Putamen (tissue), 1 donor: ENCODE measurements at places on chromosomes 13 and 19.
A peak's percentile ranks its signal among the peaks of the same experiment; 100 is the strongest.

DNA sequence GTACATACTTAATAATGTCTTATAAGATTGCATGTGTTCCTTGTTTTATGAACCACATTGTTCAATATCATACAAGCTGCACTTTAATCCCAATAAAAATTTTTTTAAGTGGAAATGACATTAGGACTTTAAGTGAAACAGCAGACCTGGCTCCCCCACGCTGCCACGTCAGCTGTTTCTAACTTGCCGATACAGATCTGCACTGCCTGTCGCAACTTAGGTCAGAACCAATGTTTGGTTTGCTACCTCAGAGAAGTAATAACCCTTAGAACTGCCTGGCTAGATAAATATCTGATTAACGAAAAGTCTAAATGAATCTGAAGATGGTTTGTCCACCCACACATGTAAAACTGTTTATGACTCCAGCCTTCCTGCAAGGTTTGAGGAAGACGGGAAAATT is 327.5 kb upstream of the DACH1 start:
- DNase-seq: no peak

- no peak for DNase-seq
These were observed 100.3 kb downstream of the TM9SF2 start for GRCh38 chr13:99601535-99601934.

GRCh38 chr13:58081301-58081820 is 449.8 kb downstream of the PCDH17 start:
- no peak for DNase-seq

DNA sequence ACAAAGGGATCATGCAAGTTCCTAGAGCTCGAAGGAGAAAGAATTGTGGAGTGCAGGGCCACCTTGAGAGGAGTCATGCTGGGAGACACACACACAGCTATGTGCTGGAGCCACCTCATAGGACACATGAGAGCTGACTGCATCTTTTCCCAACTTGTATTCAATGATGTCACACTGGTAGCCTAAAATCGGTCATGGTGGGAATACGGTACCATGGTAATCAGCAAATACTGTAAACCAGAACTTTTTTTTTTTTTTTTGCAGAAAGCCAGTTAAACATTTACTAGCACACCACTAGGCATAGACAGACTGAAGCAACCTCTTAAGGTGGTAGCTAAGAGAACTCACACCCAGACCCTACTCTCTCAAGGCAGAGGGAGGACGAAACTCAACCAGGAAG is 47.0 kb upstream of the INTS6 start:
- no peak for DNase-seq

DNA sequence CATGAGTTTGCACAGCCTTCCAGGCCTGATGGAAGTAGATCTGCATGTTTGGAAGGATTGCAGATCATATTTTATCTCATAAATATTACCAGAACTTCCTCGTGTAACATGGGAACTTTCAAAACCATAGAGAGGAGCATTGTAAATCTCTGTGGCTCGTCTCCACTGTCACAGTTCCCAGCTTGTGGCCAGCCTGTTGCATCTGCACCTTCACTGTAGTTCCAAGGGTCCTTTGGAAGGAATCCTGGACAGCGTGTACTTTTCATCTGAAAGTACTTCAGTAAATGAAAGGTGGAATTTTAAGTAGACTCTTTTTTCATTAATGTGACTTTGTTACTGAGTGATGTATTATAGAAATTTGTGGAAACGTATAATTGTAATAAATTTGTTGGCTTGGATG is 105.4 kb downstream of the ATP11A start:
- no peak for DNase-seq

DNA sequence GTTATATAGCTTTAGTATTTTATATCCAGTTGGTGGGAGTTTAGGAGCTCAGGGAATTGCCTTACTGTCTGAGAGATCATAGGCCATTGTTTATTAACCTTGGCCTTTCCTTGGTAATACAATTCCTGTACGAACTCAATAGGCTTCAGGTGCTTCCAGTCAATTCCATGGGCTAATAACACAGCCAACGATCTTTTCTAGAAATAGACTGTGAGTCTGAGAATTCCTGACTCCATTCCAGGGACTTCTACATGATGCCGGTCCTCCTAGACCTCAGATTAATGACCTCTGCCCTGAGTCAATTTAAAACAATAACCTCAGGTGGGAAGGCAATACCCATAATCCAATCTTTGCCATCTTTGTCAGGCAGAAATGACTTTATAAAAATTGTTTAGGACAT is 39.6 kb upstream of the KLF12 start:
- no peak for DNase-seq

GRCh38 chr19:48656840-48657474 is 11.0 kb upstream of the CA11 start:
- no peak for DNase-seq

DNA sequence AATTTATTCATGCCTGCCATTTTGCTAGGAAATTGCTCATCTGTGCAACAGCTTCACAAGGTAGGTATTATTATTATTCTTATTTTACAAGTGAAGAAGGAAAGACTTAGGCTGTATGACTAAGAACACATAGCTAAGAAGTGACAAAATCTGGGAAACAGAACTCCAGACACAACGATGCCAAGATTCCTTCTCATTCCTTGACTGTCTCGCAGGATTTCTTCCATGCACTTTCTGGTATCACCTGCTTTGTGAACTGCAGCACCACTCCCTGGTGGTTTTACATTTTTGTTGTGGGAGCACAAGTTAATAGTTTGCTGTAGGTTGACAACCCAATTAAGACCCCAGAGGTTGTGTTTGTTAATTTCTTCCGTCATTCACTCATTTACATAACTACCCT is 188.5 kb downstream of the LACC1 start:
- no peak for DNase-seq

- DNase-seq: no peak
These were observed 151.0 kb downstream of the DLEU7 start for GRCh38 chr13:50692396-50692915.

GRCh38 chr19:19342086-19343015 is 21.7 kb downstream of the MAU2 start:
- DNase-seq: no peak

DNA sequence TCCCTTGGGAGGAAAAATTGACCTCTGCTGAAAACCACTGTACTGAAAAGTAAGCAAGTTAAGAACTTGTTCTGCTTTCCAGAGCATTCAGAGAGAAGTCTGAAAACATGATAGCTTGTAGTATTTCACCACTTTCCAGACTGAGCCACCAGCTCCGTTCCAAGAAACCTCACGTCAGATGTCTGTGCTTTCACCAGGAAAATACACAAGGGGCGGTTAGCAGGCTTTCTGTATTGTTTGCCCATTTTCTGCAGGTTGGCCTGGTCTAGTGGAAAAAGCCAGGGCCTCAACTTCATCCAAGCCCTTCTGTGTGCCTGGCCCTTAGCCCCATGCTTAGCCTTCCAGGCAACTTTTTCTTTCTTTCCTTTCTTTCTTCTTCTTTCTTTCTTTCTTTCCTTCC is 36.4 kb downstream of the RXFP2 start:
- no peak for DNase-seq

GRCh38 chr13:99656092-99656745 is 154.9 kb downstream of the TM9SF2 start:
- peak; percentile 75 for DNase-seq

- DNase-seq: no peak
These were observed 45.5 kb downstream of the DNM2 start for GRCh38 chr19:10763411-10763810.

DNA sequence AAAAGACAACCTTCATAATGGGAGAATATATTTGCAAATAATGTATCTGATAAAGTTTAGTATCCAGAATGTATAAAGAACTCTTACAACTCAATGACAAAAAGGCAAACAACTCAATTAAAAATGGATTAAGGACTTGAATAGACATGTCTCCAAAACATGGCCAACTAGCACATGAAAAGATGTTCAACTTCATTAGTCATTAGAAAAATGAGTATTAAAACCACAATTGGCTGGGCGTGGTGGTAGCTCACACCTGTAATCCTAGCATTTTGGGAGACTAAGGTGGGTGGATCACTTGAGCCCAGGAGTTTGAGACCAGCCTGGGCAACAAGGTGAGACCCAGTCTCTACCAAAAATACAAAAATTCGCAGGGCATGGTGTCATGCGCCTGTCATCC is 18.8 kb upstream of the ZMYM5 start:
- DNase-seq: no peak

DNA sequence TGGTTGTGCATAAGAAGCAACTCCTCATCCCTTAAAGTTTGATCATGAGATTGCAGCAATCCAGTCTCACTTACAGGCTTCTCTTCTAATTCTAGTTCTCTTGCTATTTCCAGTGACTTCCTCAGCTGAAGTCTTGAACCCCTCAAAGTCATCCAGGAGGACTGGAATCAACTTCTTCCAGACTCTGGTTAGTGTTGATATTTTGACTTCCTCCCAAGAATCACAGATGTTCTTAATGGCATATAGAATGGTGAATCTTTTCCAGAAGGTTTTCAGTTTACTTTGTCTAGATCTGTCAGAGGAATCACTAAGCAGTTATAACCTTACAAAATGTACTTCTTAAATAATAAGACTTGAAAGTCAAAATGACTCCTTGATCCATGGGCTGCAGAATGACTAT is 81.3 kb upstream of the UBL3 start:
- no peak for DNase-seq
